NCI-H226 (cell line): ENCODE measurements at places on chromosomes 2 and 18.

DNA sequence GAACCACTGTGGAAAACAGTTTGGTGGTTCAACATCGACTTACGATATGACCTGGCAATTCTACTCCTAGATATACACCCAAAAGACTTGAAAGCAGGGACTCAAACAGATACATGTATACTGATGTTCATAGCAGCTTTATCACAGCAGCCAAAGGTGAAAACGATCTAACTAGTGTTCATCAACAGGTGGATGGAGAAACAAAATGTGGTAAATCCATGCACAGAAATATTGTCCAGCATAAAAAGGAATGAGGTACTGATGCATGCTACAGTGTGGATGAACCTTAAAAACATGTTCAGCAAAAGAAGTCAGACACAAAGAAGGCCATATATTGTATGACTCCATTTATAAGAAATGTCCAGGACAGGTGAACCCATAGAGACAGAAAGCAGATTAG lies 36.3 kb downstream of the MRO start:
- no peak for DNase-seq

DNA sequence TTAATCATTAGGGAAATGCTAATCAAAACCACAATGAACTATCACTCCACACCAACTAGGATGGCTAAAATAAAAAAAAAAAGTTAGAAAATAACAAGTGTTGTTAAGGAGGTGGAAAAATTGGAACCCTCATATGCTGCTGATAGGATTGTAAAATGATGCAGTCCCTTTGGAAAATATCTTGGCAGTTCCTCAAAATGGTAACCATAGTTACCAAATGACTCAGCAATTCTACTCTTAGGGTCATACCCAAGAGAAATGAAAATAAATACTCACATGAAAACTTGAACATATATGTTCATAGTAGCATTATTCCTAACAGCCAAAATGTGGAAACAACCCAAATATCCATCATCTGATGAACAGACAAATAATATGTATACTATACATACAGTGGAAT lies 15.7 kb upstream of the ACVR2A start:
- DNase-seq, result peak; percentile 63

DNA sequence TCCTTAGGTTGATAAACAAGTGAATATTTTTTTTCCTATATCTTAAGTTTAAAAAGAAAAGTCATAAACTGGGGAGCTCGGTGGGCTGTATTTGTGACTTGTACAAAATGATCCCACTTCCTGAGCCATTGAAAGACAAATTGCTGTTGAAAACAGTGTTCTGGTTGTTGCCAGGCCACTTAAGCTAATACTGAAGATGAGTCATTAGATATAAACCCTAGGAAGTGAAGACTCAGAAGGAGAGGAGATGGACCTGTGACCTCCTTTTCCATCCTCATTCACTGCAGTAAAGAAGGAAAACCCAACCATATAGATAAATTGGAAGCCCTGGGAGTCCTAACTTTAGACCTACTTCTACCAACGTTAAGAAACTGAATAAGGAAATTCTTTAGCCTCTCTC lies 46.2 kb upstream of the SERPINE2 start:
- DNase-seq, result peak; percentile 71

GRCh38 chr2:192208848-192209247 lies 14.1 kb upstream of the TMEFF2 start:
- DNase-seq, result peak; percentile 57

DNA sequence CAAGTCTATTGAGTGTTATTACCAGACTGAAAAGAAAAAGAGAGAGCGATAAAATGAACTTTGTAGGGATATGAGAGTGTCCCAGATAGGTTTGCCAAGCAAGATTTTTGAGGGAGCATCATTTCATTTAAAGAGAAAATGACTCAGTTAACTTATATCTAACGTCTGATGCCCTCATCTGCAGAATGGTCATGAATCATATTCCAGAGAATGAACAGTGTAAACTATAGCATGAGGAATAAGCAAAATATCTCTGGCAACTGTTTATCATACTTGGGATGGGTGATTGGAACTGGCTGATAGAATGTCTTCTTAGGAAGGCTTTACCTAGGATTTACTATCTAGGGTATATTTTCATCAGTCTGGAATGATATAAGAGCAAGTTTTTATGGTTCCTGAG lies 289.4 kb downstream of the CMPK2 start:
- DNase-seq, result no peak

DNA sequence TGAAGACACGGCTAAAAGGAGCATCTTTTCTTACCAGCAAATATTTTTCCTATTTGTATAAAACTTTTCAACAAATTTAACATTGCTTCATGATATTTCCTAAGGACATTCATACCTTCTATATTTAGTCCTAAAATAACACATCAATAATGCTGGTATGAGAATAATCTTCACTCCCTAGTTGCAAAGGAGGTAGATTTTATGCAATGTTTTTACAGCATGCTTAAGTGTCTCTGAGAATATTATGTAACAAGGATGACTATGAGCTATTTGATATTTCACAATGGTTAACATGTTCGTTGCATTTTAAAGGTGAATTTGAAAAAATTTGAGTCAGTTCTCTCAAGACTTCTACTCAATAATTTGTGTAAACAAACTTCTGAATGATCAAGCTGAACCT lies 506.7 kb downstream of the NUP35 start:
- peak; percentile 26 for DNase-seq

DNA sequence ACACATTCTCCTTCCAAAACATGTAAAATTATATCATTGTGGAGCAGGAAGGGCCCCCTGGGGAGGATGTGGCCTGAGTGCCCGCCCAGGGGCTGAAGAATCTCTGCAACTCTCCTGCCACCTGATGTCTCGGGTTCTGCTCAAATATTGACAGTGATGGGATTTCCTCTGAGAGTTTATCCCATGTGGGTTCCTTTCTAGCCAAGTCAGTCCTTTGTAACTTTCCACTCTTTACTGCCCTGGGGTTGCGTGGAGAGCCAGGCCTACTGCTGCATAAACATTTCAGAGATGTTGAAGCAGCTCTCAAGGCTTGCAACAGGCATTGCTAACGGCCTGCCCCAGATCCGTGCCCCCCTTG lies 4.0 kb upstream of the RAB17 start:
- DNase-seq, result peak; percentile 87

GRCh38 chr18:38611036-38611964 lies 1045.7 kb upstream of the CELF4 start:
- DNase-seq, result no peak

DNA sequence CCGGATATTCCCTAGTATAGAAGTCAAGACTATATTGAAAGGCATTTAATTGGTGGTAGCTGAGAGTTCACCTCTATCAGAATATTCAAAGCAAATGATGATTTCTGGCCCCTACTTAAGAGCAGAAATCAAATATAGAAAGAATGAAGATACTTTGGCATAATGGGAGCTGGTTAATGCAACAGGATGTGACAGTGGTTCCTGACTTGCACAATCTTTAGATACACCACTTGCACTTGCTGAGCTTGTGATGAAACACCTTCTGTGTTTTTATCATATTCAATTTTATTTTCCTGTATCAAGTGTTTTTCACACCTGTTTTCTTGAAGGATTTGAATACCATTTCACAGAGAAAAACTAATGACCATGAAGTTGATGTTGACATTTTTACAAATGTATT lies 124.1 kb upstream of the CDH19 start:
- DNase-seq, result peak; percentile 2

DNA sequence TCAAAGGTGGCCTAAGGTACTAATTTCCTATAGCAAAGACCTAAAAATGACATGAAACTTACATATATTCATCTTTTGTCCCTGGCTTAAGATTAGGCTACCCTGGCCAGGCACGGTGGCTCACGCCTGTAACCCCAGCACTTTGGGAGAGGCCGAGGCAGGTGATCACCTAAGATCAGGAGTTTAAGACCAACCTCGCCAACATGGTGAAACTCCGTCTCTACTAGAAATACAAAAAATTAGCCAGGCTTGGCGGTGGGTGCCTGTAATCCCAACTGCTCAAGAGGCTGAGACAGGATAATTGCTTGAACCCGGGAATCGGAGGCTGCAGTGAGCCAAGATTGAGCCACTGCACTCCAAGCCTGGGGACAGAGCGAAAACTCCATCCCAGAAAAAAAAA lies 5.9 kb downstream of the SRSF7 start:
- DNase-seq, result no peak

DNA sequence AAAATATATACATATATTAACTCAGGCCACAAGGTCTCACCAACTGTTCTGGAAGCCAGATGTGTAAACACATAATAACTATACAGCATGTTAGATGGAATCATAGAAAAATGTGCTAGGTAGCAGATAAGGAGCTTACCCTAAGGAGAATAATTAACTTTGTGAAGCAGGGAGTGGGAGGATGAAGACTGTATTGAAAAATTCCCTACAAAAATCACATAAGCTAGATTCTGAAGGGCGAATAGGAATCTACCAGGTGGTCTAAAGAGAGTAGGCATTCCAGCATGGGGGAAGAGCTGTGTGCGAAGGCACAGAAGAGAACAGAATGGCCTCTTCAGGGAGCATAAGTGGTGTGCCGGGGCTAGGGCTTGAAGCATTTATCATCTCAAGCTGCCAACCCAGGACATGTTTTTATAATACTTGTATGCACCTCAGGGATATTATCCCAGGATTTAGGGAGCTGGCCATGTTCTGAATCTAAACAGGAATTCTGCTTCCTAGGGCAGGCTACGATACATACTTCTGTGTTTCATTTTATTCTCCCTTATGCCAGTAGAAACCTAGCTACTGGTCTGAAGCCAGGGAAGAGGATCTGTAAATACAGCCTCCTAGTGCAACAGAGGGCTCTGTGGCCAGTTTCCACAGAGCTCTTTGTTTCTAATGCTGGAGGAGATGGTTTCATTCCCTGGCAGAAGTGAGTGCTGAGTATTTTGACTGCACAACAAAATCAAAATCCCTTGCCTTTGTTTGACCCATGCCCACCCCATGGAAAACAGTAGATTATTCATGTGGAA lies 56.7 kb downstream of the NEMP2 start:
- DNase-seq, result no peak

- peak; percentile 32 for DNase-seq
Observed at GRCh38 chr2:186347472-186347871, 138.6 kb upstream of the ZC3H15 start.

DNA sequence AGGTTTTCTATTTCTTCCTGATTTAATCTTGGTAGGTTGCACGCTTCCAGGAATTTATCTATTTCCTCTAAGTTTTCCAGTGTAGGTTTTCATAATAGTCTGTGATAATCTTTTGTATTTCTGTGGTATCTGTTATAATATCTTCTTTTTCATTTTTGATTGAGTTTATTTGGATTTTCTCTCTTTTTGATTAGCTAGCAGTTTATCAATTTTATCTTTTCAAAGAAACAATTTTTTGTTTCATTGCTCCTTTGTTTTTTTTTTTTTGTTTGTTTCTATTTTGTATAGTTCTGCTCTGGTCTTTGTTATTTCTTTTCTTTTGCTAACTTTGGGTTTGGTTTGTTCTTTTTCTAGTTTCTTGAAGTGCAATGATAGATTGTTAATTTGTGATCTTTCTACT lies 51.3 kb downstream of the G6PC2 start:
- DNase-seq, result no peak

DNA sequence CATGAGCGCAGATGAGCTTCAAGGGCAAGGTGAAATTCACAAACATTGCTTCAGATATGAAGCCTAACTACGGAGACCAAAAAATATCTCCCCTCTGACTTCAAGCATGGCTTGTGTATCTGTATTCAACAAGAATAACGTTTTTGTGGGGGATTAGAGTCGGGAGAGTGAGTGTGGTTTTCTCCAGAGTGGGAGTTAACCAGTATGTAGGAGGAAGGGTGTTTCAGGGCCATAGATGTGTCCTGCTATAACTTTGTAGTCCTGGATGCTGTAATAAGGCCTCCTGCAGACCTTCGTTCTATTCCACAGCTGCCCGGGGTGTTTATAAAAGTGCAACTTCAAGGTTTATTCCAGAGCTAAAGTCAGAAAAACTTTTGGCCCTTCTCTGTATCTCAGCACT lies 12.9 kb upstream of the C2orf74 start:
- DNase-seq, result no peak

- no peak for DNase-seq
Observed at GRCh38 chr2:61640406-61640805, 102.2 kb upstream of the XPO1 start.

GRCh38 chr18:39693359-39693758 lies 2127.8 kb upstream of the CELF4 start:
- DNase-seq, result no peak

GRCh38 chr18:49380801-49381200 lies 79.6 kb downstream of the DYM start:
- no peak for DNase-seq

GRCh38 chr2:161979490-161979889 lies 94.5 kb downstream of the DPP4 start:
- DNase-seq, result no peak

DNA sequence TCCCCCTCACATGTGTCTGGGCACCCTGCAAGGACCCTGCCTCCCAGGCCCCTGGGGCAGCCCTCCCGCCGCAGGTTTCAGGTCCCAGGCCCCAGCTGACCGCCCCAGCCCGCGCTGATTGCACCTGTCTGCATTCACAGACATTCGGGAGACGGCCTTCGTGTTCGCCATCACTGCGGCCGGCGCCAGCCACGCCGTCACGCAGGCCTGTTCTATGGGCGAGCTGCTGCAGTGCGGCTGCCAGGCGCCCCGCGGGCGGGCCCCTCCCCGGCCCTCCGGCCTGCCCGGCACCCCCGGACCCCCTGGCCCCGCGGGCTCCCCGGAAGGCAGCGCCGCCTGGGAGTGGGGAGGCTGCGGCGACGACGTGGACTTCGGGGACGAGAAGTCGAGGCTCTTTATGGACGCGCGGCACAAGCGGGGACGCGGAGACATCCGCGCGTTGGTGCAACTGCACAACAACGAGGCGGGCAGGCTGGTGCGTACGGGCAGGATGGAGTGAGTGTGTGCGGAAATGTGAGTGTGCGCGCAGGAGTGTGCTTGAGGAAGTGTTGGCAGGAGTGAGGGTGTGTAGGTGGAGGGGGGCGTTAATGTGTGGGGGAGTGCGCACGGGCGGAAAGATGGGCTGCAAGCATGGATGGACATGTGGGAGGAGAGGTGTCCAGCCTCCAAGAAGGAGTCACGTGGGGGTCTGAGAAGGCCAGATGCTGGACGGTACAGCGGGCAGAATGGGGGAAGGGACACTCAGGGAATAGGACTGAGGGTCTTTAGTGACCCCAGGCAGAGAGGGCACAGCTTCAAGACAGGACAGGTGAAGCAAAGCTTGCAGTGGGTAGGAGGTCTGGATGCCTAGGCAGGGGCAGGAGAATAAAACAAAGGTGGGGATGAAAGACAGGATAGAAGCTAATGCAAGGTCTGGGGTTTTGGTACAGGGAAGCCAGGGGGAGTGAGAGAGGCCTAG lies 9.0 kb upstream of the WNT10A start:
- no peak for DNase-seq

- DNase-seq, result peak; percentile 94
Observed at GRCh38 chr2:97662895-97663625, 784 bp downstream of the ACTR1B start.

DNA sequence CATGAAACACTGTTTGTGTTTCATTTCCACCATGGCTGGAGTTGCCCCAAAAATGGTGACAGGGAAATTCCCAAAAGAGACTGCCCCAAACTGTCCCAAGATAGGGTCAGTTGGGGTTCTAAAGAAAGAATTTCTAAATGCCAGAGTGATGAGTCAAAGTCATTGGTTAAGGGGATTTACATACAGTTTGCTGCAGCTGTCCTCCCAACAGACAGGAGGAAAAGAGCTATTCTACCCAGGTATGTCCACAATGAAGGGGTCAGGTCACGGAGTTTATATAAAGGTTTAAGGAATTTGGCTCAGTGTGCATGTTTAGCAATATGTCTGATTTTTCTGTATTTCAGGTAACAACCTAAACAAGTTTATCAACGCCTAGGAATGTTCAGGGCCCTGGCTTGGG lies 344.1 kb downstream of the TDRD15 start:
- DNase-seq, result peak; percentile 44

- no peak for DNase-seq
Observed at GRCh38 chr2:221741496-221742211, 169.6 kb upstream of the EPHA4 start.

GRCh38 chr2:3476985-3477327 lies 42.4 kb downstream of the ADI1 start:
- DNase-seq, result no peak
